A172 (cell line): ENCODE measurements at places on chromosomes 1 and 21. TPM values are rescaled to one million over a fixed set of nuclear protein-coding genes. Genes with fewer than 3 reads are reported as not detected.

- DNase-seq = no peak
Measured at GRCh38 chr1:29966526-29967045, 730.3 kb downstream of the PTPRU start.

DNA sequence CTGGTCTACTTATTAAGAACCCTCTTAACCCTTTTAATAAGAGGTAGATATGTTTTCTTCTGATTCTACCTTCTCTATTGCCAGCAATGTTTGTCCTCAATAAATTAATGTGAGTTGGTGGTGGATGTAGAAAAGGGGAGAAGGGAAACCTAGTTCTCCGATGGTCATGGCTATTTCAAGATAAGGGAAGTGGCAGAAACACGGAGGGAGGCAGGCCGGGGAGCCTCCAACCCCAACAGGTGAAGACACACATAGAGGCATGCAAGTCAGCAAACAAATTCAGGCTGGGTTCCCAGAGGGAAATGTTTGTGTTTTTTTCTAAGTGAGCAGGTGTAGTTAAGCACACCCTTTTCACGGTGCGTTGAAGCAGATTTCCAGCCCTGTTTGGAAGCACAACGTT is 31.0 kb upstream of the CLDN14 start:
- DNase-seq = no peak

DNA sequence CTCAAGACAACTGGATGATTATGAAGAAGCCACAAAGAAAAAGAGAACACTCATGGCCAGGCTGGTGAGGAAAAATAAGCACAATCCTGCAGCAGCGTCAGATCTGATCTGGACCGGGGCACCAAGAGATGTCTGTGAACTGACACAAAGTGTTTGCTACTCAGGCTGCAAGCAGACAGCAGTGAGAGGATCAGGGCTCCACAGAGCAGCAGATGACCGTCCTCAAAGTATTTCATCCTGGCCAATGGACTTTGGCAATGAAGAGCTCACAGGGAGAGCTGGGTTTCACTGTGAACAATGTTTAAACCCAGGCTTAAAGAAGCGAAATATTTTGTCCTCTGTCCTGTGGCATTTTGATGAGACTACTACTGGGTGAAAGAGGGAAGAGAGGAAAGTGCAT is 299.2 kb downstream of the GPATCH2 start:
- DNase-seq = no peak

DNA sequence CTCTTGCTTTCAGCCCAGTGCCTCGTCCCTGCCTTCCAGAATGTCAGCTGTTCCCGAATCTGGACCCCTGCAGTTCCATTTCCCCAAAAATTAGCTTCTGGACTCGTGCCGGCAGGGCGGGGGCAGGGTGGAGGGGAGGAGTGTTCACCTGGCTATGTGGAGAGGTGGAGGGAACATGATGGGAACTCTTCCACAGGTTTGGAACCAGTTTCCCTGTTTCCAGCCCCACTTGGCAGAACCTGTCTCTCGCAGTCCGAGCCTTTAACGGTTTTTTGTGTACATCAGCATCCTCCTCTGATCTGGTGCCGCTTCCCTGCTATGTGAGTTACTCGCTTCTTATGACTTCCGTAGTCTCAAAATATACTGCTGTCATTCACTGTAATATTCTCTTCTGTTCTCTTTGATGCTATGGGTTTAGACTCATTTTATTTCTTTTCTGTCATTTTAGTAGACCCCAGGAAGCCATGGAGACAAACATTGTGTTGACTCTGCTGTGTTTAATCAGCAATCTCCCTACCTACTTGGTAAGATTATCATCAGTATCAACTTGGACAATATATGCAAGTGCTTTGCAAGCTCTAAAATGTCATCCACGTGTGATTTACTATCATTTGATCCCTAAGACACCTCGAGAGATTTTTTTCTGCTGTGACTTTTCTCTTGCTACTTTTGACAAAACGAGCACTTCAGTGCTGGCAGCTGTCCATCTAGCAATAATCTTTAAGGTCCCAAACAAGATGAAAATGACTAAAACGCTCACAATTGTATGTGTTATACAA is 33.3 kb upstream of the HNRNPU start:
- DNase-seq = no peak

DNA sequence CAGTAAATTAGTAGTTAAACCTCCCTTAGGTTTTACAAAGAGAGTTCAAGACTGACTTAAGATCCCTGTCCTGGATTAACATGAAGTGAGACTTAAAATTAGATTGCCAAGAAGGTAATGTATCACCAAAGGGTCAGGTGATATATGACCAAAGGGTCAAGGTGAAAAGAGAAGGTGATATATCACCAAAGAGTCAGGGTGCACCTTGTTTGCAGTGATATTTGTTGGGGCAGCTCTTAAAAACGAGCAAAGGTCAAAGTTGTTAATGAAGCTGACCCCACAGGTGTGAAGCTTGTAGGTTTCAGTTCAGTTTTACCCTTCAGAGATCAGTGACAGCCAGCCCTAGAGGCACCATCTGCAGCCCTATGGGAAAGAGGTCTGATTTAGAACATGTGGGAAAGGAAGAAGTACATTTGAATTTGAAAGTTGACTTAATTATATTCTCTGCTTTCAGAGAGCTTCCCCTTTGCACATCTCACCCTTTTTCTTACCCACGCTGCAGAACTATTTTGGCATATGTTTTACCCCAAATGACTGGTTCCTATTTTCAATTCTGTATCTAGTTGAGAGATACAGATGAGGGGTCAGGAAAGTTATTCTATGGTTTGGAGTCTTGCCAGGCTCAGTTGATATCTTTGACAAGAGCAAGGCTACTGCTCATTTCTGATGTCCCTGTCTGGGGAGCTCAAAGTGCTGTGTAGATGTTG is 170.8 kb downstream of the S1PR1 start:
- DNase-seq = no peak

- DNase-seq = no peak
Measured at GRCh38 chr1:90356991-90357390, 360.1 kb downstream of the BARHL2 start.

GRCh38 chr1:6399294-6399693 is 5.7 kb upstream of the ACOT7 start:
- DNase-seq = no peak

DNA sequence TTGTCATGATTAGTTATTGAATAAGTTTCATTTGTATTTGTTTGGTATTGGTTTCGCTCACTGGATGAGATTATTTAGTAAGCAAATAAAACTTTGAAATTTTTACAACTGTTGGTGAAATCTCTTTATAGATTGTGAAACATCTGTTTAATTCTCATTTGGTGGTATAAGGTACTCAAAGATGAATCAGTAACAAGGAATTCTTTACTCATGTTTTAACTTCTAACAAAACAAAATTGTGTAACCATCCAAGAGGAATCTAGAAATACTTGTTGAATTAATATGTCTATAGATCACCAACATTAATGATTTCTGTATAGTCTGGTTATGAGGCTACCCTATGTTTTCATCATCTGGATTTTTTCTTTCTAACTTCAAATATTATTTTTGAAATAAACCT is 62.8 kb upstream of the USP25 start:
- DNase-seq = no peak

GRCh38 chr1:231021540-231022031 is 18.5 kb downstream of the FAM89A start:
- no peak for DNase-seq

GRCh38 chr1:98294127-98294526 is 367.4 kb upstream of the SNX7 start:
- no peak for DNase-seq

The SLC44A5 gene
- total RNA-seq = 3.4 and 3.7 TPM in 2 replicates

The LCE2A gene
- total RNA-seq = not detected in 2 replicates

The SPAG17 gene
- 0.05 and 0.12 TPM in 2 replicates for total RNA-seq

The SZT2 gene
- total RNA-seq = 6.6 and 9.7 TPM in 2 replicates

The VCAM1 gene
- total RNA-seq = 0.05 and 1.1 TPM in 2 replicates
